ENCODE measurements at places on chromosomes 2 and 18. TPM values are rescaled to one million over a fixed set of nuclear protein-coding genes. Genes with fewer than 3 reads are reported as not detected.

DNA sequence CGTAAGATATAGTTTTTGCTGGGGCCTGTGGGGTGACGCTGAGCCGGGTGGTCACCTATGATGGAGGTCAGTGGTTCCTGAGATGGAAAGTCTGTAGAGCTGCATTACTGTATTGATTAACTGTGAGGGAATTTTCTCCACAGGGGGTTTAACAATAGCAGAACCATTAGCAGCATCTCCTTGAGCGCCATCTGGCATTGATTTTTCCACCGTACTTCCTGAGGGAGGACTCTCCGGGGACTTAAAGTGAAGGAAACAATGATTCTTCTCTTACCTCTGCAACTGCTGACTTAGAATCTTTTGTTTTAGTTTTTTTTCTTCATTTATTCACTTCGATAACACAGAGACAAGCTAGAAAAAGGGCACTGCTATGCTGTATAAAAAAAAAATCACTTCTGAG, 22.6 kb upstream of the RNF125 start:
- no peaks in the 10 kb centered on the region for H3K27me3 ChIP-seq
- no peaks in the 10 kb centered on the region for H3K36me3 ChIP-seq
- H3K27ac ChIP-seq: no peak overlapping the region
- H3K4me3 ChIP-seq: no peak overlapping the region
- H3K4me1 ChIP-seq: peaks cover 5% of the 10 kb centered on the region
- DNase-seq: no peak

Gene MAB21L4
- total RNA-seq: not detected

GRCh38 chr2:220674033-220674432, 898.1 kb downstream of the EPHA4 start:
- no peaks in the 10 kb centered on the region for H3K36me3 ChIP-seq
- no peaks in the 10 kb centered on the region for H3K27me3 ChIP-seq
- peaks cover 27% of the 10 kb centered on the region for H3K4me1 ChIP-seq
- no peak overlapping the region for H3K27ac ChIP-seq
- DNase-seq: no peak

GRCh38 chr18:76981396-76981968, 151.1 kb downstream of the MBP start:
- no peak overlapping the region for H3K4me3 ChIP-seq
- H3K27ac ChIP-seq: no peak overlapping the region
- DNase-seq: no peak
- H3K4me1 ChIP-seq: no peaks in the 10 kb centered on the region

- no peak overlapping the region for H3K27ac ChIP-seq
- H3K4me3 ChIP-seq: no peak overlapping the region
- peaks cover 7% of the 10 kb centered on the region for H3K4me1 ChIP-seq
- no peak for DNase-seq
- no peaks in the 10 kb centered on the region for H3K36me3 ChIP-seq
These were observed 25.1 kb upstream of the ME2 start for GRCh38 chr18:50853863-50854271.

DNA sequence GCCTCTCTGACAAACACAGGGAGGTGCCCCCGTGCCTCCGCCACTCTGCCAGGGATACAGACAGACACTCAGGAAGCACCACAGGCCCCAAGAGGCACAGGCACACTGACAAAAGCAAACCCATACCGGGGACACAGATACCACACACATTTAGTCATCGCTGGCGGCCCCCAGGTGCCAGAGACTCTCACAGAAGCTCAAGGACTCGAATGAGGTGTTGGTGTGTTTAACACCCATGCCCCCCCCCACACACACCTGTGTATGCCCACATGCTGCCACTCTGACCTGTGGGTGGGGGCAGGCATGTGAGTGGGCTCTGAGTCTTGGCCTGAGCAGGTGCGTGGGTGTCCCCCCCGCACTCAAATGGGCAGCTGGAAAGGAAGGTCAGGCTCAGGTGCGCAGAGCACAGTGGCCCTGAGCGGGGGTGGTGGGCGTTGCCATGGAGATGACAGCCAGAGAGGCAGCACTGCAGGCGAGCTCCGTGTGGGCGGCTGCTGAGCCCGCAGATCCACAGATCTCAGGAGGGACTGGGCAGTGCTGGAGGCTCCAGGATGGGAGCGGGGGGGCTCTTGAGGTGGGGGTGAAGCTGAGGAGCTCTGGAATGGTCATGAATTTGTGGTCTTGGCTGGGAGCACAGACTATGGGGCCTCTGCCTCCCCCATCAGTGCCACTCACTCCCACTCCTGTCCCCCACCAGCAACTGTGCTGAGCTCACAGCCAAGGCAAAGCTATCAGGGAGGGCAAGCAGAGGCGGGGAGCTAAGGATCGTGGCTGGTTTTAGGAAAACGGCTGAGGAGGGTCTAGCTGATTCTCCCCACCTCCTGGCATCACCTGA, 73.9 kb upstream of the TAF1B start:
- H3K4me1 ChIP-seq: peaks cover 7% of the 10 kb centered on the region
- no peak overlapping the region for H3K27ac ChIP-seq
- no peaks in the 10 kb centered on the region for H3K27me3 ChIP-seq
- no peaks in the 10 kb centered on the region for H3K36me3 ChIP-seq
- DNase-seq: no peak
- no peak overlapping the region for H3K4me3 ChIP-seq

DNA sequence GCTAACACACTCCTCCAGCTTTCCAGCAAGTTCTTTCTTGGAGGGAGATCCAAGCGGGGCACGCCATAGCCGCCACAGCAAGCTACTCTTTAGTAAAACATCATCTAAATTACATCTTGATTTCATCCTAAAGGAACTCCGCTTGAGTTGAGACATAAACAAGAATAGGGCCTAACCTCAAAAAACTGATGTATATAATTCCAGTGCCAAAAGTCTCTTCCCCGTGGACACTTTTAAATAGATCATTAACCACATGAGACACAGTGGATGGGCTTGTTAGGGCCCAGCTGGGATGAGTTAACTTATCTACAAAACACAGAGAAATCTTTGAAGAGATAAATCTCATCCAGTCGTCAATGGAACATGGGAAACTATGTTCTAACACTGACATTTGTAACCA, 20.8 kb upstream of the MLPH start:
- H3K4me3 ChIP-seq: no peak overlapping the region
- H3K36me3 ChIP-seq: no peaks in the 10 kb centered on the region
- H3K4me1 ChIP-seq: no peaks in the 10 kb centered on the region
- no peak for DNase-seq

DNA sequence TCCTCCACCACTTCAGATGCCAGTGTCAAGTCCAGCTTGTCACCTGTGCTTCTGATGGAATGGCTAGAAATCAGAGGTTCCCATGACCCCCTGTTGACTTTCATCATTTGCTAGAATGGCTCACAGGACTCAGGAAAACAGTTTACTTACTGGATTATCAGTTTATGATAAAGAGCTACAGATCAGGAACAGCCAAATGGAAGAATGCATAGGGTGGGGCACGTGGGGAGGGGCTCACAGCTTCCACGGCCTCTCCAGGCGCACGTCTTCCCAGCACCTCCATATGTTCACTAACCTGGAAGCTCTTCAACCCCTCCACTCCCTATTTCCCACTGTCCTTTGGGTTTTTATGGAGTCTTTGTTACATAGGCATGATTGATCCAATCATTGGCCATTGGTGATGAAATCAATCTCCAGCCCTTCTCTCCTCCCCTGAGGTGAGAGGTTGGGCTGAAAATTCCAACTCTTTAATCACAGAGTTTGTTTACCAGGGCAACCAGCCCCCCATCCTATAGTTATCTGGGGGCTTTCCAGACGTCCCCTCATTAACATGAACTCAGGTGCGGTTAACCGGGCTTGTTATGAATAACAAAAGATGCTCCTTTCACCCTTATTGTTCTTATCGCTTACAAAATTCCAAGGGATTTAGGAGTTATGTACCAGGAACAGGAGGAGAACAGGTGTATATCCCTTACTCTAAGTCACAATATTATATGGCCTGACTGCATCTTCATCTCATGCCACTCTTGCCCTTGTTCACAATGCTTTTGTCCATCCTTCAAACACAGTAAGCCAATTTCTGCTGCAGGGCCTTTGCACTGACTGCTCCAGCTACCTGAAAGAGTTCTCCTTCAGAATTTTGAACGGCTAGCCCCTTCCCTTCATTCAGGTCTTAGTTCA, 35.2 kb downstream of the ANXA4 start:
- no peaks in the 10 kb centered on the region for H3K36me3 ChIP-seq
- H3K27me3 ChIP-seq: no peaks in the 10 kb centered on the region
- H3K27ac ChIP-seq: no peak overlapping the region
- H3K4me1 ChIP-seq: peaks cover 13% of the 10 kb centered on the region
- DNase-seq: no peak

Gene CCDC141
- 213 TPM for total RNA-seq

DNA sequence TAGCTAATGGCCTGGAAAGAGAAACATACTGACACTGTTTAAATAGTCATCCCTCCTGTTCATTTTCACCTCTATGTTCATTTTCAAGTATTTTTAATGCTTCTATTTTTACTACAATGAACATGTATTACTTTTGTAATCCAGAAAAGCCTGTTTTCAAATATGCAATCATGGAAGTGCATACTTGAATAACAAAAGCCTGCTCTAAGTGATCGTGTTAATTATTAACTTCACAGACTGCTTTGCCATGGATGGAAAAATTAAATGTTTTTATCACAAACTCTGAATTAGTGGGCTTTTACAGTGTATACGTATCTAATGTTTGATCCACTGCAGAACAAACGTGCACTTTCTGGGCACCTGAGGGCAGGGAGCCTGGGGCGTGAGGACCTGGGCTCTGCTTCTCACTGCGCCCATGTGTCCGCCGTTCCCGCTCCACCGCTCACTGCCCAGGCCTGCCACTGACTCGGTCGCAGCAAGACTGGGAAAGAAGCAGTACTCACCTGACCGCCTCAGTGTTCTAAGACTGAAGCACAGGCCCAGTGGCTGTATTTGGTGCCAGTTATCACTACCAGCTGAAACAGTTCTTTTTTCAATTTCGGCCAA, 80.6 kb downstream of the UXS1 start:
- no peak overlapping the region for H3K4me3 ChIP-seq
- H3K27ac ChIP-seq: no peak overlapping the region
- DNase-seq: no peak
- H3K4me1 ChIP-seq: peaks cover 15% of the 10 kb centered on the region
- H3K36me3 ChIP-seq: no peaks in the 10 kb centered on the region

Gene POTEJ
- total RNA-seq: 1.1 TPM

- no peaks in the 10 kb centered on the region for H3K27me3 ChIP-seq
- peaks cover 1% of the 10 kb centered on the region for H3K4me1 ChIP-seq
- no peak overlapping the region for H3K27ac ChIP-seq
- no peak for DNase-seq
- H3K36me3 ChIP-seq: no peaks in the 10 kb centered on the region
These were observed 24.8 kb downstream of the LONRF2 start for GRCh38 chr2:100297511-100297910.

Gene ARHGAP28
- total RNA-seq: 19.3 TPM

- no peak overlapping the region for H3K27ac ChIP-seq
- no peaks in the 10 kb centered on the region for H3K36me3 ChIP-seq
- H3K4me1 ChIP-seq: no peaks in the 10 kb centered on the region
- no peaks in the 10 kb centered on the region for H3K27me3 ChIP-seq
These were observed 6.3 kb downstream of the PDE11A start for GRCh38 chr2:178066324-178066723.

DNA sequence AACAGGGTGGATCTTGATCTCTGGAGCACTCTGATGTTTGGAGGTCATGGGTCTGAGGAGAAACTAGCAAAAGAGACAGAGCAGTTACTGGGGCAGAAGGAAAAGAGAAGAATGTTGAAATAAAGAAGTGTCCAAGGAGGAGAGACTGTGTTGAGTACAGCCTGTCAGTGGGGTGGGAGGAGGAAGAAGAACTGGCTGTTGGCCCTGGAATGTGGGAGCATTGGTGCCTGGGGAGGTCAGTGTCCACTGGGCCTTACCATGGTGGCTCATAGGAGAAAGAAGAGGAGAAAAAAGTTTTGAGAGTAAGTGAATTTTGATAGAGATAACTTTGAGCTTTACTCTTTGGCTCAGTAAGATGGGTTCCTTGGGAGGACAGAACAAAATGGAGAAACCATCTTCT, 499.0 kb downstream of the TXNL1 start:
- no peak overlapping the region for H3K27ac ChIP-seq
- no peaks in the 10 kb centered on the region for H3K36me3 ChIP-seq
- no peak overlapping the region for H3K4me3 ChIP-seq
- H3K27me3 ChIP-seq: no peaks in the 10 kb centered on the region
- peak; percentile 24 for DNase-seq
- no peaks in the 10 kb centered on the region for H3K4me1 ChIP-seq

DNA sequence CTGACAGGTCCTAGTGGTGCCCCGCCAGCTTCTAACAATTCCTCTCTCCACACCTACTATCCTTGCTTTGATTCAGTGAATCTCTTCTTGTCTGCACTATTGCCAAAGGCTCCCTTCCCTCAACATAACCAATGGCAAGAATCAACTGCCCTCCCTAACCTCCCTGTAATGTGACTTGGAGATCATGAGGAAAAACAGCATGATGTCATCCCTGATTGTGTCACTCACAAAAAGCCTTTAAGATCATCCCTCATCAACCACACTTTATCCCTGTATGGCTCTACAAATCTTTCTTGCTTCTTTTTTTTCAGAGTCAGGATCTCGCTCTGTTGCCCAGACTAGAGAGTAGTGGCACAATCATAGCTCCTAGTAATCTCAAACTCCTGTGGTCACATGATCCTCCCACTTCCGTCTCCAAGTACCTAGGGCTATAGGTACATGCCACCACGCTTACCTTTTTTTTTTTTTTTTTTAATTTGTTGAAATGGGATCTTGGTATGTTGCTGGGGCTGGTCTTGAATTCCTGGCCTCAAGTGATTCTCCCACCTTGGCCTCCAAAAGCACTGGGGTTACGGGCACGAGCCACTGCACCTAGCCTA, 19.7 kb downstream of the SAP130 start:
- H3K4me1 ChIP-seq: no peaks in the 10 kb centered on the region
- H3K4me3 ChIP-seq: no peak overlapping the region
- H3K27me3 ChIP-seq: no peaks in the 10 kb centered on the region
- peak overlapping the region; percentile 15 for H3K27ac ChIP-seq
- H3K36me3 ChIP-seq: peaks cover 69% of the 10 kb centered on the region

DNA sequence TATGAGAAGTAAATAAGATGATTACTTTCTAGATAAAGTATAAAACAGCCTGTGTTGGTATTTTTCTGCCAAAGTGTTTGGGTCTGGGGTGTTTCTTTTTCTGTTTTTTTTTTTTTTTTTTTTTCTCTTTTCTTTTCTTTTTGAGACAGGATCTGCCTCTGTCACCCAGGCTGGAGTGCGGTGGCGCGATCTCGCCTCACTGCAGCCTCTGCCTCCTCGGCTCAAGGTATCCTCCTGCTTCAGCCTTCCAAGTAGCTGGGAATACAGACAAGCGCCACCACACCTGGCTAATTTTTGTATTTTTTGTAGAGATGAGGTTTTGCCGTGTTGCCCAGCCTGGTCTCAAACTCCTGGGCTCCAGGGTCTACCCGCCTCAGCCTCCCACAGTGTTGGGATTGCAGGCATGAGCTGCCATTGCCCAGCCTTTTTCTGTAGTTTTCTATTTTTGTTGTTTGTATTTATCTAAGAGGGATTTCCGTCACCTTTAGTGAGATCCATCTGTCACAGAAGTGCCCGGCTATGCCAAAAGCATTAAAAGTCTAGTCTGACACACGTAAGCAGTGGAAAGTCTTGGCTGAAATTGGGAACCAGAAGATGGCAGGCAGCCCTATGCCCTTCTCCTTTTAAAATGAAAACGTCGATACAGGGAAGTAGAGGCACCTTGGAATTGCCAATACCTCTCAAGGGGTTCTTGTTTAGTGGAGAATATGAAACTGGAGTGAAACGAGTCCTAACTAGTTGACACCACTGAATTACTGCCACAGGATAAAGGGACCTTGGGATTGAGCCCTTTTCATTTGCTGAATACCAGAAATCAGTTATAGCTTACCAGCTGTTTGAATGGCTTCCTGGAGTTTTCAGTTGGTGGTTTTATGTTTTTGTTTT, 14.0 kb downstream of the UGP2 start:
- no peak for DNase-seq
- H3K27me3 ChIP-seq: no peaks in the 10 kb centered on the region
- H3K27ac ChIP-seq: peak overlapping the region; percentile 93
- H3K4me1 ChIP-seq: peaks cover 42% of the 10 kb centered on the region
- H3K4me3 ChIP-seq: no peak overlapping the region
- peaks cover 31% of the 10 kb centered on the region for H3K36me3 ChIP-seq
